Natural killer cell (primary cell): ENCODE measurements at places on chromosomes 3 and 15. TPM values are rescaled to one million over a fixed set of nuclear protein-coding genes. Genes with fewer than 3 reads are reported as not detected.

DNA sequence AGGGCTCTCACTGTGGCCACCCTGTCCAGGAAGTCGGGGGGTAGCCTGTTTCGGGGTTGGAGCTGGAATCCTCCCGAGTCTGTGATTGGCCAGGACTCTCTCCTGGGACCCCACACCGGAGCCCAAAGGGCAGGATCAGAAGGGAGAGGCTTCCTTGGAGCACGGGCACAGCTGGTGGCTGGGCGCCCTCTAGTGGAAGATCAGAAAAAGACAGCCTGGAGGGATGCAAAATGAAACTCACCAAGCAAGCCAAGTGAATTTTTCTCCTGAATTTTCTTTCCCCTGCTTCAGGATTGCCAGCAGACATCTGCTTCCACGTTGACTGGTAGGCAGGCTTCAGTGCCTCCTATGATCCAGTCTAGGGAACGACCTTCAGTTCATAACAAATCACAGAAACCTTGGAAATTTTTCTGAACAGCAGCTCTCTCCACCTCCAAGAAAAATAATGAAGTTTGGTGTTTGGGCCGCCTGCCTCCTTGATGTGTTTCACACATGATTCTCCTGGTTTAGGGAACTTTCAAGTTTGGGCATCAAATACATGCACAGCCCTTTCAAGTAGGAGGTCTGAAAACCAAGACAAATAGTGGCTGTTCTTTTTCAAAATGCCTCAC is 224.6 kb downstream of the VPS13C start:
- H3K4me1 ChIP-seq: peaks cover 10% of the 10 kb centered on the region
- peaks cover 3% of the 10 kb centered on the region for H3K27me3 ChIP-seq
- DNase-seq: peak; percentile 44
- no peak overlapping the region for H3K27ac ChIP-seq
- no peaks in the 10 kb centered on the region for H3K36me3 ChIP-seq

DNA sequence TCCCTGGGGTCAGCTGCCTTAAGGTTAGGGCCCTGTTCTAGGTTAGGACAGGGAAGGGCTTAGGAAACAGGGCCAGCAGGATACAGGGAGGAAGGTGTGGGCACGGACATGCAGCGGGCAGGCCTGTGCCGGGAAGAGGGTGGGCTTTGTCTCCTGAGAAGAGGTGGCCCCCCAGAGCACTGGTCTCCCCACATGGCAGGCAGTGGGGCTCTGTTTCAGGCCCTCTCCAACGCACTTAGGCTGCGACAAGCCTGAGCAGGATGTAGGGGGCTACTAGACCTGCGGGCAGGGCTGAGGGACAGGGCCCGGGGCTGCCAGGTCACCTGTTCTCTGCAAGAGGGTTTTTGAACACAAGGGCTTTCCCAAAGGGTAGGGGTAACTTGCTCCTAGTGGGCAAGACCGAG is 33.5 kb downstream of the KLF13 start:
- H3K27me3 ChIP-seq: no peaks in the 10 kb centered on the region
- peaks cover 98% of the 10 kb centered on the region for H3K4me1 ChIP-seq
- no peak overlapping the region for H3K4me3 ChIP-seq
- peaks cover 11% of the 10 kb centered on the region for H3K36me3 ChIP-seq
- peak overlapping the region; percentile 96 for H3K27ac ChIP-seq
- DNase-seq: no peak

DNA sequence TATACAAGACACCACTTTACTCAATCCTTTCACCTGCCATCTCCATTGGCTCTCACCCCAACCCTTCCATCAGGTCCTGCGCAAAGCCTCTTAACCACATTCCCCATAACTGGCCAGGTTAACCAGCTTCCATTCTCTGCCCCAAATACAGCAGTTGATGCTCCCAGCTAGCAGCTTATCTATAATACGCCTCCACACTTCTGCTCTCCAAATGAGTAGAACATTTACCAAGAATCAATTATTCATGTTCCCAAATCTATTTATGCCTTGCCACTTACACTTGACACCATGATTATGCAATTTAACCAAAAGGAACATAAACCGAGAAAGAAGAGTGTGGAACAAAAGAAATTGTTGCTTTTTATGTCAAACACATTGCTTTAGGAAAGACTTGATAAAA is 103.7 kb upstream of the TPM1 start:
- H3K36me3 ChIP-seq: no peaks in the 10 kb centered on the region
- no peak overlapping the region for H3K4me3 ChIP-seq
- H3K4me1 ChIP-seq: no peaks in the 10 kb centered on the region
- no peaks in the 10 kb centered on the region for H3K27me3 ChIP-seq

DNA sequence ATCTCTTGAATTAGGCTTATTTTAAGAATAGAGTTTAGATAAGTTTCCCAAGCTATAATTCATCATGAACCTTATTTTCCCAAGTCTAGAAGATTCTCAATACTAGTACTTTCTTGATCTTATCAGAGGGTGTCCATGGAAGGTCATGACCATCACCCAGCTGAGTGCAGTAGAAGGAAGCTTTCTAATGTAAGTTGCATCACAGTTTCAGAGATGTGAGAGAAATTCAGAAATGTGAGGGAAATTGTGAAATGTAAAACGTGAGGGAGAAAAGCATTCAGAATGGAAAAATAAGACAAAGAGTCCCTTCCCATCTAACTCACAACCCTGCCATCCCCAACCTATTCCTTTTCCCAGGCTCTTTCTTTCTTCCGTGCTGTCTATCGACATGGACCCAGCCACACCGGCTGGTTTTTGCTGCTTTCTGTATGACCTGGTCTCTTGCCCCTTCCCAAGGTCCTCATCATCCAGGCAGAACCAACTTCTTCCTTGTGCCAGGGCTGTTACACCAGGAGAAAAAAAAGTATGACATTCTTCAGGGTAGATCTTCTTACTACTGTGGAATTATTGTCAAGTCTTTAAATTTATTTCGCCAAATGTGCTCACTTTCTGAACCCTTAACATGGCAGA is 6.7 kb downstream of the CAPN3 start:
- no peak overlapping the region for H3K27ac ChIP-seq
- no peaks in the 10 kb centered on the region for H3K27me3 ChIP-seq
- no peaks in the 10 kb centered on the region for H3K4me1 ChIP-seq
- H3K36me3 ChIP-seq: no peaks in the 10 kb centered on the region

GRCh38 chr15:47806008-47806407 is 88.7 kb downstream of the SEMA6D start:
- H3K27ac ChIP-seq: no peak overlapping the region
- DNase-seq: no peak
- H3K4me3 ChIP-seq: no peak overlapping the region

- no peaks in the 10 kb centered on the region for H3K4me1 ChIP-seq
- H3K36me3 ChIP-seq: no peaks in the 10 kb centered on the region
- DNase-seq: no peak
- no peaks in the 10 kb centered on the region for H3K27me3 ChIP-seq
- H3K4me3 ChIP-seq: no peak overlapping the region
- no peak overlapping the region for H3K27ac ChIP-seq
These were observed 32.6 kb upstream of the ITGA11 start for GRCh38 chr15:68464448-68465090.

Gene SI
- not detected for total RNA-seq

Gene TGM5
- total RNA-seq: not detected

GRCh38 chr15:75230551-75231371 is 27.4 kb upstream of the GOLGA6C start:
- DNase-seq: no peak
- H3K27me3 ChIP-seq: no peaks in the 10 kb centered on the region
- no peak overlapping the region for H3K4me3 ChIP-seq
- H3K4me1 ChIP-seq: no peaks in the 10 kb centered on the region
- H3K36me3 ChIP-seq: no peaks in the 10 kb centered on the region
- no peak overlapping the region for H3K27ac ChIP-seq

- H3K4me1 ChIP-seq: peaks cover 4% of the 10 kb centered on the region
- no peak overlapping the region for H3K27ac ChIP-seq
- peaks cover 42% of the 10 kb centered on the region for H3K36me3 ChIP-seq
- H3K27me3 ChIP-seq: no peaks in the 10 kb centered on the region
- no peak overlapping the region for H3K4me3 ChIP-seq
These were observed 10.3 kb downstream of the PKM start for GRCh38 chr15:72220687-72221086.

GRCh38 chr3:8554696-8555095 is 53.1 kb downstream of the LMCD1 start:
- no peak for DNase-seq

DNA sequence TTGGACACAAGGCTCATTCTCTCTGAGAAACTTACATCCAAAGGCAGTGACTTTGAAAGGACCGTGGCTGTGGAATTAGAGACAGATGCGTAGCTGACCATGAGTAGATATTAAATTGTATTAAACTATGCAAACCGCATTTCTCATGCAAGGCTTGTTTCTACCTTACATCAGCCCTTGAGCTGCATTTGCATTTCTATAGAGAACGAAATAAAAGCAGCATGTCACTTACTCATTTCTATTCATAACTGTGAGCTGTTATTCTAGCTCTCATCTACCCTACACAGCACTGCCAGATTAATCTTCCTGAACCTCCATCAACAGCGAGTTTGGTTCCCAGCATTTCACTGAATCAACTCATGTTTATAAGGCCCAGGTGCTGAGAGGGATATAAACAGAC is 72.3 kb downstream of the THSD4 start:
- H3K27me3 ChIP-seq: no peaks in the 10 kb centered on the region
- H3K36me3 ChIP-seq: no peaks in the 10 kb centered on the region
- no peak overlapping the region for H3K4me3 ChIP-seq
- no peak for DNase-seq
- no peaks in the 10 kb centered on the region for H3K4me1 ChIP-seq

GRCh38 chr3:16994854-16995525 is 110.2 kb downstream of the PLCL2 start:
- no peaks in the 10 kb centered on the region for H3K27me3 ChIP-seq
- H3K27ac ChIP-seq: no peak overlapping the region
- no peak for DNase-seq
- no peak overlapping the region for H3K4me3 ChIP-seq

Gene MST1R
- 2.2 TPM for total RNA-seq

- no peak overlapping the region for H3K27ac ChIP-seq
- no peak for DNase-seq
- peaks cover 18% of the 10 kb centered on the region for H3K4me1 ChIP-seq
- H3K36me3 ChIP-seq: no peaks in the 10 kb centered on the region
- no peaks in the 10 kb centered on the region for H3K27me3 ChIP-seq
- H3K4me3 ChIP-seq: no peak overlapping the region
These were observed 102.7 kb downstream of the SLCO3A1 start for GRCh38 chr15:91956026-91956723.

GRCh38 chr3:9077029-9077428 is 113.8 kb upstream of the RAD18 start:
- DNase-seq: no peak
- no peak overlapping the region for H3K4me3 ChIP-seq
- H3K27me3 ChIP-seq: no peaks in the 10 kb centered on the region
- H3K27ac ChIP-seq: no peak overlapping the region
- H3K4me1 ChIP-seq: no peaks in the 10 kb centered on the region
- no peaks in the 10 kb centered on the region for H3K36me3 ChIP-seq

Gene PROS1
- 0.68 TPM for total RNA-seq

Gene ZNF80
- total RNA-seq: 2.3 TPM

DNA sequence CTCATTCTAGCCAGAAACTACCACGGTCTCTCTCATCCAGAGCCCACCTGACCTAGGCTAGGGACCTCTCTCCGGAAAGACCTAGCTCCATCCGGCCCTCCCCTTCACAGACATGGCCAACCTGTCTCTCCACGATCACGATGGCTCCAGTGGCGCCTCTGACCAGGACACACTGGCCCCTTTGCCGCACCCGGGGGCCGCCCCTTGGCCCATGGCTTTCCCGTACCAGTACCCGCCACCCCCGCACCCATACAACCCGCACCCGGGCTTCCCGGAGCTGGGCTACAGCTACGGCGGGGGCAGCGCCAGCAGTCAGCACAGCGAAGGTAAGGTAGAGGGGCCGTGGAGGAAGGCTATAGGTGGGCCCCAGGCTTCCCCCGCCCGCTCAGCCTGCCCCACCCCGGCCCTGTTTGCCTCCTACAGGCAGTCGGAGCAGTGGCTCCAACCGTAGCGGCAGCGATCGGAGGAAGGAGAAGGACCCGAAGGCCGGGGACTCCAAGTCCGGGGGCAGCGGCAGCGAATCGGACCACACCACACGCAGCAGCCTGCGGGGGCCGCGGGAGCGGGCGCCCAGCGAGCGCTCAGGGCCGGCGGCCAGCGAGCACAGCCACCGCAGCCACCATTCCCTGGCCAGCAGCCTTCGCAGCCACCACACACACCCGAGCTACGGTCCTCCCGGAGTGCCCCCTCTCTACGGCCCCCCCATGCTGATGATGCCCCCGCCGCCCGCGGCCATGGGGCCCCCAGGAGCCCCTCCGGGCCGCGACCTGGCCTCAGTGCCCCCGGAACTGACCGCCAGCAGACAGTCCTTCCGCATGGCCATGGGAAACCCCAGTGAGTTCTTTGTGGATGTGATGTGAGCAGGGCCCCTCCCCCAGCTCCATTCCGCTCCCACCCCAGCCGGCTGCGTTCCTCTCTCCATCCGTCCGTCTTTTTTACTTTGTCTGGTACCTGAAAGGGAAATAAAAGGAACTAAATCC is 4.5 kb upstream of the AP2M1 start:
- no peak overlapping the region for H3K27ac ChIP-seq
- no peaks in the 10 kb centered on the region for H3K27me3 ChIP-seq
- peaks cover 28% of the 10 kb centered on the region for H3K36me3 ChIP-seq
- no peak overlapping the region for H3K4me3 ChIP-seq

Gene MAPKAPK3
- total RNA-seq: 49.3 TPM

Gene USP3
- total RNA-seq: 187 TPM

Gene TRIM42
- total RNA-seq: not detected

GRCh38 chr3:27324686-27325085 is 44.5 kb downstream of the NEK10 start:
- H3K27me3 ChIP-seq: no peaks in the 10 kb centered on the region
- no peaks in the 10 kb centered on the region for H3K4me1 ChIP-seq
- no peak overlapping the region for H3K4me3 ChIP-seq
- H3K36me3 ChIP-seq: no peaks in the 10 kb centered on the region

DNA sequence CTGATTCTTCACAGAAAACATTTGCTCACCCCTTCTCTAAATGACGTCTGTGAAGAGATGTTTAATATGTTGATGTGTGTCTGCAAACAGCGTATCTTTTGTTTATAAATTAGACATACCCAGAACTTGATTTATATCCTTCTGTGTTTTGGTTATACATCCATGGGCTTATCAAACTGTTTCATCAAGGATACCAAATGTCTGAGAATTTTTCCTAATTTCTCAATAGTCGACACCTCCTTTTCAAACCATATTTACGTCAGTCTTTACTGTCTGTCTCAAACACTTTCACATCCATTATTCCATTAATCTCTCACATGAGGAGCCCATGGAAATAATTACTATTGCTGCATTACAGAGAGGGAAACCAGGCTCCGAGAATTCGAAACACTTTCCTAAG is 85.4 kb downstream of the FGF12 start:
- H3K27me3 ChIP-seq: no peaks in the 10 kb centered on the region
- DNase-seq: no peak
- no peaks in the 10 kb centered on the region for H3K36me3 ChIP-seq
- no peak overlapping the region for H3K27ac ChIP-seq

Gene SPESP1
- not detected for total RNA-seq

Gene ZNF639
- total RNA-seq: 51.8 TPM

DNA sequence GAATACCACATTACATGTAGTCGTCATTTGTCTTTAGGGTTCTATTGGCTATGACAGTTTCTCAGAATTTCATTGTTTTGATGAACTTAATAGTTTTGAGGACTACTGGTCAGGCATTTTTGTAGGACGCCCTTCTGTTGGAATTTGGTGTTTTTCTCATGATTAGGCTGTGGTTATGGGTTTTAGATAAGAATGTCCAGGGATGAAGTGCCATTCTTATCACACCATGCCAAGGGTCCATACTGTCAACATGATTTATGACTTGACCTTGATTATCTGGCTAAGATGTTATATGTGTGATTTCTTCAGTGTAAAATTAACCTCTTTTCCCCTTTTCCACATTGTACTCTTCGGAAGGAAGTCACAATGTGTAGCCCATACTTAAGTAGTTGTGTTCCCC is 135.3 kb downstream of the DIPK2A start:
- H3K4me3 ChIP-seq: no peak overlapping the region
- no peaks in the 10 kb centered on the region for H3K27me3 ChIP-seq
- no peak overlapping the region for H3K27ac ChIP-seq
- no peaks in the 10 kb centered on the region for H3K4me1 ChIP-seq
